ENCODE measurements at places on chromosomes 1 and 21. TPM values are rescaled to one million over a fixed set of nuclear protein-coding genes. Genes with fewer than 3 reads are reported as not detected.

Gene NGF
- total RNA-seq = 3.6 TPM

Gene CFHR2
- total RNA-seq = not detected

Gene OR2L8
- not detected for total RNA-seq

Gene NENF
- 85.4 TPM for total RNA-seq

Gene CLCA1
- not detected for total RNA-seq

Gene AXDND1
- total RNA-seq = not detected

Gene LINGO4
- 1.6 TPM for total RNA-seq

Measured in body of pancreas (tissue), 4 donors.